ENCODE measurements at places on chromosomes 12 and 14.

GRCh38 chr12:12717586-12718380, 615 bp downstream of the CDKN1B start:
- DNase-seq, result peak; percentile 15

DNA sequence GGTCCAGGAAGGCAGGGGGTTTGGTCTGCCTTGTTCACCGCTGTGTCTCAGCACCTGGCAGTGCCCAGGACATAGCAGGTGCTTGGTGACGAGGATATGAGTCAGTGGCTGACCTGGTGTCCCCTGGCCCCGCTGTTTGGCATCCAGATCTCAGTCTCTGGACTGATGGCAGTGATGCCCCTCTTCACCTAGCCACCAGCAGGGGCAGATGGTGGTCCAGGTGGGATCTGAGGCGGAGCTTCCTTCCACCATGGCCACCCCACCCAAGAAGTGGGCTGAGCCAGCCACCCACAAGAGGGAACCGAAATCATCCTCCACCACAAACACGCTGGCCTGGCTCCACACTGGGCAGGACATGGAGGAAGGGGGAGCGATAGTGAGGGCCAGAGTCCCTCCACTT, 16.1 kb upstream of the SH2B3 start:
- DNase-seq, result no peak

DNA sequence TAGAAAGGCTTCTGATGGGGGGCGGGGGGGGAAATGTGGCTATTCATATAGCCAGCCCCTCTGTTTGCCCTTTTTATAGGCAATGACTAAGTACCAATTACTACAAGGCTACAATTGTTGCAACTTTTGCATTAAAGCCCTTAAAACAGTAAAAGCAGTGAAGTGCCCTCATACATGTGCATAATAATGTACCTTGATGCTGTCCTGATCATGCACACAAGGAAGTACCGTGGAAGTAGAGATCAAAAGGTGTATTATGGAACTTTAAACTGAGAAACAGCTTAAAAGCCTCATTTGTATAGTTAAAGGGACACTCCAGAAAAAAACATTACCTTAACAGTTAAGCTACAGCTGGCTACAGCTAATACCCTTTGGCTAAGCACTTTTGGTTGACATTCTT, 111.8 kb downstream of the PLEKHG7 start:
- no peak for DNase-seq

GRCh38 chr14:25041898-25042297, 8.0 kb downstream of the STXBP6 start:
- DNase-seq, result no peak

GRCh38 chr12:6434205-6435140, 10.3 kb upstream of the CD27 start:
- DNase-seq, result peak; percentile 36

- DNase-seq, result no peak
Observed at GRCh38 chr12:49534731-49535278, 4.0 kb upstream of the KCNH3 start.

DNA sequence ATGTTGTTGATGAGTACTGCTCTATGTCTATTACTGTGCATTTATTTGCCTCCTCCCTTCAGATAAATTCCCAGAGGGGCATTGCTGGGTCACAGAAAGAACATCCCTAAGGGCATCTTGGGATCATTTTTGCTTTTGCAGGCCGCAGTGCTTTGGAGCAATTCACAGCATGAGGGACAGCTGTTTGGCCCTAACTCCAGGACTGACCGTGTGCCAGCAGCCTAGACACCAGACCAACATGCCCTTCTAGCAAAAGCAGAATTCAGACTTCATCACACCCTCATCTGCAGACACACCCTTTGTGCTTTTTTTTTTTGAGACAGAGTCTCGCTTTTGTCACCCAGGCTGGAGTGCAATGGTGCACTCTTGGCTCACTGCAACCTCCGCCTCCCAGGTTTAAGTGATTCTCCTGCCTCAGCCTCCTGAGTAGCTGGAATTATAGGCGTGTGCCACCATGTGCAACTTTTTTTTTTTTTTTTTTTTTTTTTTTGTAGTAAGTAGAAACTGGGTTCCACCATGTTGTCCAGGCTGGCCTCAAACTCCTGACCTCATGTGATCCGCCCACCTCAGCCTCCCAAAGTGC, 31.0 kb downstream of the RNF34 start:
- DNase-seq, result no peak

DNA sequence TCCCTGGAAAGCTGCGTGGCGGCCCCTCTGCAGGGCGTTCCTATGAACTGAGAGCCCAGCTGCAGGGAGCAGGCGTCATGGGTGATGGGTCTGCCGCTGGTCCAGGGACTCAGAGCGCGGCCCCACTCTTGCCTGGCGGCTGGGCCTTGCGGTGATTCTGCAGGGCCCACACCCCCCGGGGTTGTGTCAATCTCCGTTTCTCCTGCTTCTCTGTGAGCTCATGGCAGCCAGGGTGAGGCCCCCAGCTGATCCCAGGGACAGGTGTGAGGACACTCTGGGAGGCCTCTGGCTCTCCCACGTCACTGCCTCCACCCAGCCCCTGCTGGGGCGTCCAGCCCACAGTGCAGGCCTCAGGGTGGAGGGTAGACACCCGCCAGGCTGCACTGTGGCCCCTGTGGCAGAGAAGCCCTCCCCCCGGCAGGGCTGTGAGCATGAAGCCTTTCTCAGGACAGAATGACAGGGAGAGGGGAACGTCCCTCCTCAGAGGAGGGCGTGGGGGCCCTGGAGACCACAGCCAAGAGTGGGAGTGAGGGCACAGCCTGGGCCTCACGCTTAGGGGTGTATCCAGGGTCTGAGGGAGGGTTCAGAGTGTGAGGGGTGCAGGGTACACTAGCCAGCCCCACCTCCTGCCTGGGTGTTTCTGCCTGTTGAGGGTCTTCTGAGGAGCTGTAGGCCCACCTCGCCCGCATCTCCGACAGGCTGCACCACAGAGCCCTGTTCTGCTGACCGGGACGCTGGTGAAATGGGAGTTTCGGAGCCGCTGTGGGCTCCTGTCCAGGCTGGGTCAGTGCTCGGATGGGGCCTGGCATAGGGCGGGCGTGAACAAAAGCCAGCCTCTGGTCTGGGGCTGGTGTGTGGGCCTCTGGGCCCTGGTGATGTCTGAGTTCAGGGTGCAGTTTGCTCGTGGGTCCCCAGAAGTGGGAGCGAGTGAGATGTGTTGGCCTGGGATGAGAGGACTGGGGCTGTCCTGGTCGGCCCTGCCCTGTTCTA, 26.7 kb upstream of the CRIP2 start:
- DNase-seq, result no peak

GRCh38 chr12:3680919-3681594, 71.9 kb downstream of the CRACR2A start:
- DNase-seq, result no peak

DNA sequence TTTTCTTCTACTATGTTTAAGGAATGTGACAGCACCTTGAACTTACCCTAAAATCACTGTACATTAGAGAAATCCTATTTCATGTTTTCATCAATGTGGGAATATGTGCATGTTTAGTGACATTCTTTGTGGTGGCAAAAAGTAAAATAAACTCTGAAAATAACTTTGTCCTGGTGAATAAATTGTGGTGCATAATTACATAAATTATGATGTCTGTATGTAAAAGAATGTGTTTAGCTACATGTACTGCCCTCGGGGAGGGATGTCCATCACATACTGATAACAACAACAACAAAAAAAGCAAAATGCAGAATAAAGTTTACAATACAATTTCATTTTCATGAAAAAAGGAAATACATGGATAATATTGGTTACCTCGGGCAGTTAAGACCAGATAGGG, 157.3 kb downstream of the METTL25 start:
- no peak for DNase-seq

GRCh38 chr12:120438495-120439198, 734 bp downstream of the COX6A1 start:
- DNase-seq, result no peak

- no peak for DNase-seq
Observed at GRCh38 chr12:94143951-94144350, 4.4 kb upstream of the PLXNC1 start.

- no peak for DNase-seq
Observed at GRCh38 chr12:41795051-41795600, 349.5 kb downstream of the GXYLT1 start.

All from stimulated activated CD4-positive, alpha-beta T cell treated with anti-CD3 and anti-CD28 coated beads, Interleukin-4, amount 100 ng/mL, for 24 hours (primary cell).